Hematopoietic multipotent progenitor cell treated with erythropoietin and hydrocortisone succinate and interleukin-3 and kit ligand, for 6 days (in vitro differentiated cells): ENCODE measurements at places on chromosomes 16 and 17.

DNA sequence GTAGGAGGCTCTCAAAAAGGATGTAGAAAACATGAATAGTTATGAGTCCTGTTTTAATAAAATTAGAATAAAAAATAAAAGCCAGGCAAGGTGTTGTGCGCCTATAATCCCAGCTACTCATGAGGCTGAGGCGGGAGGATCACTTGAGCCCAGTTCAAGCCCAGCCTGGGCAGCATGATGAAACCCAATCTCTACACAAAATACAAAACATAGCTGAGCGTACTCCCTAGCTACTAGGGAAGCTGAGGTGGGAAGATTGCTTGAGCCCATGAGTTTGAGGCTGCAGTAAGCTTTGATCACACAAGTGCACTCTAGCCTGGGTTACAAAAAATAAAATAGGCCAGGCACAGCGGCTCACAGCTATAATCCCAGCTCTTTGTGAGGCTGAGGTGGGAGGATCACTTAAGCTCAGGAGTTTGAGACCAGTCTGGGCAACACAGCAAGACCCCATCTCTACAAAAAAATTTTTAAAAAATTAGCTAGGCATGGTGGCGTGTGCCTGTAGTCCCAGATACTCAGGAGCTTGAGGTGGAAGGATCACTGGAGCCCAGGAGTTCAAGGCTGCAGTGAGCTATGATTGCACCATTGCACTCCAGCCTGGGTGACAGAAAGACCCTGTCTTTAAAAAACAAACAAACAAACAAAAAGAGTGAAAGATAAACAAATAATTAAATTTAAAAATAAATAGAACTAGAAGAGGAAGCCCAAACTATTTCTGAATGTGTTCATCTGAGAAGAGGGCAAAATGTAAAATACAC, 17.2 kb upstream of the PRM1 start:
- no peak for DNase-seq

GRCh38 chr17:33968350-33969044, 286.6 kb upstream of the CCL2 start:
- peak; percentile 77 for DNase-seq

DNA sequence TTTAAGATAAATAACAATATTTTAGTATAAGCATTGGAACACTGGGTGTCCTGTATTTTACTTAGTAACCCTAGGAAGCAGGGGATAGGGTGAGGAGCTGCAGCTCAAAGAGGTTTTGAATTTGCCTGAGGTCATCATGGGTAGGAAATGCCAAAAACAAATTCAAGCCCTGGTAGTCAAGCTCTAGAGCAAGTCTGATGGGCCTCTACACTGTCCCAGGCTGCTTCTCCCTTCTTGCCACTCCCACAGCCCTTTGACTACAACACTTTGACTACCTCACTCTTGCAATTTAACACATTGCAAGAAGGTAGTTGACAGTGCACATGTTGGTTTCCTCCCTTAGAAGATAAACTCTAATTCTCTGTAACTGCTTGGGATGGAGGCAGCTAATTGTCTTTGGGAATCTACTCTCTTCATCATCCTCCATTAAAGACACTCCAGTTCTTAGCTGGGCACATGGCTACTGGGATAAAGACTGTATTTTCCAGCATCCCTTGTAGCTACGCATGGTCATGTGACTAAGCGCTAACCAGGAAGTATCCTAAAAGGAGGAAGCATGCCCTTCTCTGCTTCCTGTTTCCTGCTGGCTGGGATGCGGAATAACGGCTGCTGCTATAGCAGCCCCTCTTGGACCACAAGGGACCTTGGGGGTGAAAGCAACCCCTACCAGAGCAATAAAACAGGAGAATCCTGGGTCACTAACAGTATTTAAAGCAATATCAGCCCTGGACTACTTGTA, 30.7 kb upstream of the SSTR2 start:
- no peak for DNase-seq

DNA sequence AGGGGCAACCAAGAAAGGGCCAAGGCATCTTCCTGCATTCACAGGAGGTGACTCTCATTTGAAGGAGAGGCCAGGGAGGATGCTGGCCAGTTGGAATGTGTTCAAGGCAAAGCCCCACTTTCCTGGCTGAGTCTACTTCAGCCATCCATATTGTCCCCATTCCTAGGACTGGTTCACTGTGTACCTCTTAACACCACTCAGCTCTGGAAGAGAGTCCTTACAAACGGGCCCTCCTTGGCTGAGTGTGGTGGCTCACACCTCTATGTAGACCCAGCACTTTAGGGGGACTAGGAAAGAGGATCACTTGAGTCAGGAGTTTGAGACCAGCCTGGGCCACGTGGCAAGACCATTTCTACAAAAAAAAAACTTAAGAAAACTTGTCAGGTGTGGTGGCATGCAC, 28.1 kb upstream of the CFAP20 start:
- no peak for DNase-seq

- peak; percentile 36 for DNase-seq
Measured at GRCh38 chr16:29862383-29862883, 593 bp downstream of the CDIPT start.

- DNase-seq: no peak
Measured at GRCh38 chr17:79114458-79115301, 40.1 kb downstream of the ENGASE start.

DNA sequence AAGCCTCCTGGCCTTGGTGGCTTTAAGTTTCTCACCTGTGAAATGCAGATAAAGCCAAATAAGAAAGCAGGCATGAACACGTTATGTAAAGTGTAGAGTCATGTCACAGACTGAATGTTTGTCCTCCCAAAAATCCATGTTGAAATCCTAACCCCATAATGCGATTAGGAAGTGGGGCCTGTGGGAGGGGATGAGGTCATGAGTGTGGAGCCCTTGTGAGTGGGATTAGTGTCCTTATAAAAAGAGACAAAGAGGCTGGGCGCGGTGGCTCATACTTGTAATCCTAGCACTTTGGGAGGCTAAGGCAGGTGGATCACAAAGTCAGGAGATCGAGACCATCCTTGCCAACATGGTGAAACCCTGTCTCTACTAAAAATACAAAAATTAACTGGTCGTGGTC, 19.5 kb upstream of the C16orf78 start:
- no peak for DNase-seq

GRCh38 chr17:65434878-65435277, 126.6 kb downstream of the AXIN2 start:
- DNase-seq: no peak

GRCh38 chr17:27778183-27778582, 22.1 kb downstream of the NOS2 start:
- peak; percentile 47 for DNase-seq

DNA sequence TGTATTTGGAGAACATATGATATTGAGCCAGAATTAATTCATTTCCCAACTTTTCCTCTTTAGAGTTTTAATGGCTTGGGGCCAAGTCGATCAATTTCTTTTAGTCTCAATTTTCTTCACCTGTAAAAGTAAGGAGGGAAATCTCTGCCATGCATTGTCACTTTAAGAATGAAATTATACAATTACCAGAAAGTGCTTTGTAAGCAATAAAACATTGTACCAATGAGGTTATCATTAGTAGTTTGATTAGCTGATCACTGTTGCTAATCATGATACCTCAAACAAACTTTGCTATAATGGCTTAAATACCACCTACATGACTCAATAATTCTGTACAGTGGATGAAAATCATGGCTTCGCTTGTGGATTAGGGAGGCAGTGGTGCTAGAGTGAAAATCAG, 1525.8 kb upstream of the GOT2 start:
- no peak for DNase-seq

- DNase-seq: no peak
Measured at GRCh38 chr17:55660178-55660886, 62.3 kb downstream of the TMEM100 start.

- DNase-seq: no peak
Measured at GRCh38 chr17:9104370-9105041, 83.2 kb downstream of the NTN1 start.

DNA sequence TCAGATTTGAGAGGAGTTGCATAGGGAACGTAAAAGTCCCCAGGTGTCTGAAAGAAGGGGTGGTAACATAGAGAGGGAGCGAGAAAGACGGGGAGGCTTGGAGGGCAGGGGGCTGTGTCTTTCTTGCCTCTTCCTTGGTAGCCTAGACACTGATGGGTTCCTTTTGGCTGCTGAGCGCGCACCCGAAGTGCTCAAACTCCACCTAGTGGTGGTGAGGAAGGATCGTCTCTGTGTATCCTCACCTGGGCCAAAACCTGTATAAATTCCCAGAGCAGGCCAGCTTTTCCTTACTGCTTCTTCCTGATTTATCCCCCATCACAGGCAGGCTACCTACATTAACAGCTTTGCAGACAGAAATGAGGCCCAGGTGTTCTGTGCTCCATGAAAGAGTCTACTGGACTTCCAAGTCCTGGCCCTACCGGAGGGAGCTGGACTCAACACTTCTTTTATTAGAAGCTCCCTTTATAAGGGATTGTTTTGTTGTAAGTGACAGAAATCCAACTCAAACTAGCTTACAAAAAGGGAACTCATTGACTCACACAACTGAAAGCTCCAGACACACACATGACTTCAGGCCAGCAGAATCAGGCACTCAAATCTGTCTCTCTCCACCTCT, 5.5 kb upstream of the SLC25A35 start:
- peak; percentile 84 for DNase-seq

- no peak for DNase-seq
Measured at GRCh38 chr17:62718429-62718828, 89.7 kb downstream of the MARCHF10 start.

- no peak for DNase-seq
Measured at GRCh38 chr16:56109205-56109604, 82.1 kb upstream of the GNAO1 start.

DNA sequence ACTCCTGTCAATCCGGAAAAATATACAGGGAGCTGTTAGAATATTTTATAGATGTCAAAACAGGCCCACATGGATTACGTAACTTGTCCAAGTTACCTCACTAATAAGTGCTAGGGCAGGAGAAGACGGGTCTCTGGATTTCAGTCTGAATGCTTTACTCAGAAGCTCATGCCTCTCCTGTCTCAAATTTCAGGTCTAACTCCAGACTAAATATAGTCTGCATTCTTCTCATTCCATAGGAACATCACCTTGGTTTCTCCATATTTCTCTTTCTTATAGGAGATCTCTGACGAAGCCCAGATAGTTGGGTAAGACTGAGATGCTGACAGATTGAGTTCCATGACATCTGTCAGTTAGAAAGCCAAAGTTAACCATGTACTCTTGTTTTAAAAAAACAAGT, 174.2 kb downstream of the STX8 start:
- no peak for DNase-seq

- DNase-seq: no peak
Measured at GRCh38 chr17:28115046-28115445, 72.6 kb downstream of the NLK start.

DNA sequence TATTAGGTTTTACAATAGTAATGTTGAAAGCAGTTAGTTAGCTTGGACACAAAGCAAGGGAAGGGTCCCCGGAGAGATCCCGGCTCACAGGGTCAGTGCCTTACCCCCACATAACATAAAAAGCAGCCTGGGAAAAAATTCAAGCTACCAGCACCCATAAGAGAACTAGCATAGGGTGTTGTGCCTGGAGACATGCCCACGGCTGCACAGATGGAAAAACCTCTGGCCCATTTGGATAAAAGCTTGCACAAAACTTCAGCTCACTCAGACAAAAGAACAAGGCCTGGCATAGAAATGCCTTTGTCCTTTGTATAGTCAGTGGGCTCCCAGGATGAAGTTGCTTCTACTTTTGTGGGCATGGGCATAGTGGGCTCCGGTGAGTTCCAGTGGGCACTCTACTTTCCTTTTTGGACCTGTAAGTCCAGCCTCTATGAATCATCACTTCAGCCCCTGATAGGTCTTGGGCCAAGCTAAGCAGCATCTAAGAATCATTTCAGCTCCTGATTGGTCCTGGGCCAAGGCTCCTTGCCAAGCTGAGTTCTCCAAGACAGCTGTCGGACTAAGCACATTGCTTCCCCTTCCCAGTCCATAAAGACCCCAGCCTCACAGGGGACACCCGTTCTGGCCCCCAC, 1.3 kb upstream of the RDM1 start:
- no peak for DNase-seq

GRCh38 chr16:69909760-69910159, 41.4 kb upstream of the CLEC18A start:
- DNase-seq: no peak

DNA sequence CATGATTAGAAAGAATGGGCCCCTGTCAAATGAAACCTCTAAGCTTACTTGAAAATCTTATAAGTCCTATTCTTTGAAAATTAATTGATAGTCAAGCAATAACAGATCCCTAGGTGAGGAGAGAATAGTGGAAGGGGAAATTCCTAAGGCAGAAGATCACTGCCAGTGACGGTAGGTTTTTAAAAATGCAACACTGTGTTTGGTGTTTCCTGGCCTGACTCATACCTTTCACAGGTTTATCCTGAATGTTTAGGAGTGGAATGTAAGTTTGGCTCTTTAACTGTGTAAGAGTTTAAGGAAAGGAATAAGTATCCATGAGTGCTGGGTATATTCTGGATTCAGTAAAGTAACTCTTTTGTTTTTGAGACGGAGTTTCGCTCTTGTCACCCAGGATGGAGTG, 23.8 kb downstream of the HAPSTR1 start:
- DNase-seq: no peak

DNA sequence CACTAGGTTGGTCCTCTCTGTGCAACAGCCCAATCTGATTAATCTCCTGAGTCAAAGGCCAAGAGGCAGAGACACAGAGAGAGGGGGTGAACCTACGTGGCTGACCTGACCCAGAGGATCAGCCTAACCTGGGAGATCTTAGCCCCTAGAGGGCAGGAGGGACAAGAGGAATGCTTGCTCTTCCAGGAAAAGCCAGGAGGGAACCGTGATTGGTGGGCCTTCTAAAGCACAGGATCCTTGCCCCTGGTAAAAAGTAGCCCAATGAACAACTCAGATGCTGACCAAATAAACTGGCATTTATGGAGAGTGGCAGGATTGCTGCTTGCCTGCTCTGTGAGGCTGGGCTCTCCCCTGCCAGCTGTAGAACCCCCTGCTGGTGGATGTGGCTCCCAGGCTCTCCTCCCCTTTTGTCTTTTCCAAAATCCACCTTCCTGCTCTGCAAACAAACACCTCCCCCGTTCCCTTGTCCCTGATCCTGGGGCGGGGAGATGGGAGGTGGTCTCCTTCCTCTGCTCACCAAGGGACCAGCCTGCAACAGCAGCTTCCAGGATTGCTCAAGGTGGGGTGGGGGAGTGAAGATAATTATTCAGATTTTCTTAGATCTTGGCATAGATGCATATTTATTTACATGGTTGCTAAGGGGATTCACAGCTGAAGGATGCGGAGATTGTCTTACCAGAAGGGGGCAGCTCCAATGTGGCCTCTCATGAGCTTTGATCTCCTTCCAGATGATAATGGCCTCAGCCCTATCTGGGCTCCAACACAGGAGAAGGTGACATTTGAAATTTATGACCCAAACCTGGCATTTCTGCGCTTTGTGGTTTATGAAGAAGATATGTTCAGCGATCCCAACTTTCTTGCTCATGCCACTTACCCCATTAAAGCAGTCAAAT, 71.9 kb downstream of the SDR42E1 start:
- peak; percentile 13 for DNase-seq
